Type B pancreatic cell (in vitro differentiated cells): ENCODE measurements at places on chromosomes 1 and 21. TPM values are rescaled to one million over a fixed set of nuclear protein-coding genes. Genes with fewer than 3 reads are reported as not detected.

Gene HLX
- total RNA-seq, result 0.64 and 2.3 TPM in 2 replicates

Gene CNKSR1
- 16.5 and 50.5 TPM in 2 replicates for total RNA-seq

Gene SERTAD4
- 4.6 and 11.4 TPM in 2 replicates for total RNA-seq

Gene S100A7A
- total RNA-seq, result not detected in 2 replicates

Gene ANGPTL1
- total RNA-seq, result 0.43 and 17.9 TPM in 2 replicates

Gene ZNHIT6
- total RNA-seq, result 15.2 and 19.3 TPM in 2 replicates

GRCh38 chr1:185560760-185561159 is 173.4 kb upstream of the HMCN1 start:
- no peak for DNase-seq
- H3K4me3 ChIP-seq, result no peak overlapping the region
- no peaks in the 10 kb centered on the region for H3K36me3 ChIP-seq

DNA sequence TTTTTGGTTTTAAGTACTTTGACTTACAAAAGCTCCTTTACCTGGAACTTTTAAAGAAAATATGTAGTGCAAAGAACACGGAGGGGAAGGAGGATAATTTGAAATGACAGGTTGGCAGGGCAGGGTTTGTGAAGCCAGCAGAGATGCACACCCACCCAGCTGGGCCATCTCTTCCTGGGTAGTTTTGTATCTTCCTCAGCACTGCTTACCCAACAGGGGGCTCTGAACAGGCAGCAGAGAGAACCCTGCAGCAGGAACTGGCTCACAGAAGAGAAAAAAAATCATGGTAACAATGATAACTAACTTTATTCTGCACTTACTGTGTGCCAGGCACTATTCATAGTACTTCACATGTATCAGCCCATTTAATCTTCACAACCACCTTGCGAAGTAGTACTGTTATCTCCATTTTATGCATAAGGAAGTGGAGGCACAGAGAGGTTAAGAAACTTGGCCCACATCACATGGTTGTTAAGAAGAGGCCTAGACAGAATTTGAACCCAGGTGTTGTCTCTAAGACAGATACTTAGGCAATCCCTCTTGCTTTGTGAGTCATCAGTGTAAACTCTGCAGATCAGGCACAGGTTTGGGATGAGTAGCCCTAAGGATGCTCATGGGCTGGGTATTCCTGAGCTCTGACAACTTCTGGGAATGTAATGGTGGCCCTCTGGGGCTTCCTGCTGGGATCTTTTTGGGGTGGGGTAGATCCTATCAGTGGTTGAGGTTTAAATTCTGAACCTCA is 60.8 kb downstream of the ELK4 start:
- H3K36me3 ChIP-seq, result no peaks in the 10 kb centered on the region
- H3K4me1 ChIP-seq, result no peaks in the 10 kb centered on the region
- peaks cover 71% of the 10 kb centered on the region for H3K27me3 ChIP-seq
- H3K4me3 ChIP-seq, result no peak overlapping the region

DNA sequence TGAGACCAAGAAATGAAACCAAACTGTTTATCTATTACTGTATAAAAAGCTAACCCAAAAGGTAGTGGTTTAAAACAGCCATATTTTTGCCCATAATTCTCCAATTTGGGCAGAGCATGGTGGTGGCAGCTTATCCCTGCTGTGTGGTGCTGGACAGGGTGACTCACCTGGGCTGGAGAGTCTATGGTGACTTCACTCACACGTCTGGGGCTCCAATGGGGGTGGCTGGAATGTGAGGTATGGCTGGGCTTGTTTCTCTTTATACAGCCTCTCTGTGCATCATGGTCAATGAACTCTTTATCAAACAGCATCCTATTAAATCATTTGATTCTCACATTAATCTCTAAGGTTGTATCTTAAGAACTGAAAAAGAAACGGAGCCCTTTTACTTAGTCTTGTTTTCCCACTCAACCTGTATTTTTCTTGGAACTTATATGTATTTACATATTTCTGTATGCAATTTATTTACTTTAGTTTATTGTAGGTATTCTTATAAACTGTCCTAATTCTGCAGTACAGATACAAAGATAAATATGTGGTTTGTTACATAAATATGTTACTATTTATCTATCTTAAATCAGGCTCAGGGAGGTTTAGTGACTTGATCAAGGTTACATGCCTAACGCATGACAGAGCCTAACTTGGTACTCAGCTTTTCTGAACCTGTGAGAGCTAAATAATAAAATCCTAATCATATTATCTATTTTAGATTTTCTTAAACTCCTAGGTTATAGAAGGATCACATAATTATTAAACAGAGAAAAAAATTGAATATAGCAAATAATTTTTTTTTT is 37.5 kb upstream of the WLS start:
- H3K4me3 ChIP-seq, result no peak overlapping the region
- H3K27ac ChIP-seq, result no peak overlapping the region
- H3K4me1 ChIP-seq, result no peaks in the 10 kb centered on the region
- no peaks in the 10 kb centered on the region for H3K36me3 ChIP-seq
- no peak for DNase-seq

- H3K36me3 ChIP-seq, result no peaks in the 10 kb centered on the region
- no peaks in the 10 kb centered on the region for H3K4me1 ChIP-seq
- no peak for DNase-seq
- no peaks in the 10 kb centered on the region for H3K27me3 ChIP-seq
Measured at GRCh38 chr1:90154711-90155110, 159.8 kb downstream of the ZNF326 start.

DNA sequence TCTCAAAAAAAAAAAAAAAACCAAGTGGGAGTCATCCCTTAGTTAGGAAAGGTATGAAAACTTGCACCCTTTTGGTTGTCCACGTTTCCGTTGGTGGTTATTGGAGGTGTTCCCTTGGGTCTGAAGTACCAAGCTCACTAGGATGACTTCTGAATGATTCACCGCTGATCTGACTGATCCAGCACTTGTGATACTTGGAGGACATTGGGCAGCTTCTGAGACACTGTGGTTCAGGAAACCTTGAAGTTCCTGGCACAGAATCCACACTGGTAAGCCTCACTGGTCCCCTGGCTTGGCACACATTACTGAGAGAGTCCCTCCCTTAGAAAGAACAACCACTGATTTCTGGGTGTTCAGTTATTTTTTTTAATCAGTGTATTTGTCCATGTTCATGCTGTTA is 91.9 kb downstream of the RYR2 start:
- no peak overlapping the region for H3K4me3 ChIP-seq
- no peaks in the 10 kb centered on the region for H3K27me3 ChIP-seq
- no peak overlapping the region for H3K27ac ChIP-seq
- no peaks in the 10 kb centered on the region for H3K4me1 ChIP-seq
- H3K36me3 ChIP-seq, result no peaks in the 10 kb centered on the region

GRCh38 chr21:44272284-44272858 is 10.7 kb upstream of the DNMT3L start:
- no peak overlapping the region for H3K27ac ChIP-seq
- no peaks in the 10 kb centered on the region for H3K27me3 ChIP-seq
- no peak overlapping the region for H3K4me3 ChIP-seq
- DNase-seq, result no peak
- no peaks in the 10 kb centered on the region for H3K36me3 ChIP-seq

DNA sequence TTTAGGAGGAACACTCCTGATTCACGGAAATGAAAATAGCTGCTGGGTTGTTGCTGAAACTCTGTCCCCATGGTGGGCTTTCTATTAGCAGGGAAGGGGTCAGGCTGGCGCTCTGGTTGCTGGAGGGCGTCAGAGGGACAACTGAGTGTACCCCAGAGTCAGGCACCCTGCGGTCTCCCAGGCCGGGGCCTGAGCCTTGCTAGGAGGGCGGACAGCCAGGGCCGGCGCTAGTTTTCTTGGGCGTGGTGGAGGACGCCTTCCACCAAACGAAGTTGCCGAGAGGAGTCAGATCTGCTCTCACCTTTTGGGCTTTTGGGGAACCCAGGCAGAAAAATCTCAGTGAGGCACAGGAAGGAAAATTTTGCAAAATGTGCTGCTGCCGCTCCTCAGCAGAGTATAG is 54.8 kb downstream of the NGF start:
- no peaks in the 10 kb centered on the region for H3K36me3 ChIP-seq
- H3K4me3 ChIP-seq, result no peak overlapping the region
- peaks cover 7% of the 10 kb centered on the region for H3K27me3 ChIP-seq
- H3K27ac ChIP-seq, result no peak overlapping the region

DNA sequence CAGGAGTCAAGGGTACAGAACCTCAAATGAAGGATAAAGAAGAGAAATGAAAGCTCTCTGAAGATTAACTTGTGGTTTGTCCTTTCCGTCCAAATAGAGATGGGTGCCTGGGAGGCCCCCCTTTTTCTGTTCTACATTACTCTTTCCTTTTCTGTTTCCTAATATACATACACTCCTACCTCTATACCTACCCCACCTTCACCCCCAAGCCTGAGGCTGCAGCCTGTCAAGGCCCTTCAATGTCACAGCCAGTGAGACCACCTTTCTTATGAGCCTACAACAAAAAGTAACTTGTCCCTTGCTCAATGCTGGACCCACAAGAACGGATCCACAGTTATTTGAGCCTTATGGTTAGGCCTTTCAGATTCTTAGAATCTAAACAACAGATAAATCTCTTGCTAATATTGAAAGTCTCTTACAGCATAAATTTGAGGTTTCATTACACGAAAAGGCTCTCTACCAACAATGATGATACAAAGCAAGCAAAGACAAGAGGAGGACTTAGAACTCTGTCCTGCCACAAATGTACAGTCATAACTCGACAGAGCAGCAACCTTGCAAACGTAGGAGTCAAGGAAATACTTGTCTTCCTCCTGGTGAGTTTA is 4.1 kb upstream of the TRAF3IP3 start:
- no peaks in the 10 kb centered on the region for H3K36me3 ChIP-seq
- DNase-seq, result no peak
- peaks cover 3% of the 10 kb centered on the region for H3K27me3 ChIP-seq

- H3K27me3 ChIP-seq, result peaks cover 68% of the 10 kb centered on the region
- H3K27ac ChIP-seq, result no peak overlapping the region
- no peak for DNase-seq
- peaks cover 8% of the 10 kb centered on the region for H3K4me1 ChIP-seq
Measured at GRCh38 chr1:65791396-65791795, 1.3 kb upstream of the PDE4B start.

DNA sequence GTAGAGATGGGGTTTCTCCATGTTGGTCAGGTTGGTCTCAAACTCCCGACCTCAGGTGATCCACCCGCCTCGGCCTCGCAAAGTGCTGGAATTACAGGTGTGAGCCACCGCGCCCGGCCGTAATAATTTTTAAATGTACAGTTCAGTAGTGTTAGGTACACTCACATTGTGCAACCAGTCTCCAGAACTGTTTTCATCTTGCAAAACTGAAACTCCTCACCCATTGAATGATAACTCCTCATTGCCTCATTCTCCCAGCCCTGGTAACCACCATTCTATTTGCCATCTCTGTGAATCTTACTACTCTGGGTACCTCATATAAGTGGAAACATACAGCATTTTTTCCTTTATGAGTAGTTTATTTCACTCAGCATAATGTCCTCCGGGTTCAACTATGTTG is 3.4 kb downstream of the NLRP3 start:
- no peak for DNase-seq
- no peak overlapping the region for H3K27ac ChIP-seq
- no peaks in the 10 kb centered on the region for H3K4me1 ChIP-seq
- no peak overlapping the region for H3K4me3 ChIP-seq
- no peaks in the 10 kb centered on the region for H3K27me3 ChIP-seq
- no peaks in the 10 kb centered on the region for H3K36me3 ChIP-seq

DNA sequence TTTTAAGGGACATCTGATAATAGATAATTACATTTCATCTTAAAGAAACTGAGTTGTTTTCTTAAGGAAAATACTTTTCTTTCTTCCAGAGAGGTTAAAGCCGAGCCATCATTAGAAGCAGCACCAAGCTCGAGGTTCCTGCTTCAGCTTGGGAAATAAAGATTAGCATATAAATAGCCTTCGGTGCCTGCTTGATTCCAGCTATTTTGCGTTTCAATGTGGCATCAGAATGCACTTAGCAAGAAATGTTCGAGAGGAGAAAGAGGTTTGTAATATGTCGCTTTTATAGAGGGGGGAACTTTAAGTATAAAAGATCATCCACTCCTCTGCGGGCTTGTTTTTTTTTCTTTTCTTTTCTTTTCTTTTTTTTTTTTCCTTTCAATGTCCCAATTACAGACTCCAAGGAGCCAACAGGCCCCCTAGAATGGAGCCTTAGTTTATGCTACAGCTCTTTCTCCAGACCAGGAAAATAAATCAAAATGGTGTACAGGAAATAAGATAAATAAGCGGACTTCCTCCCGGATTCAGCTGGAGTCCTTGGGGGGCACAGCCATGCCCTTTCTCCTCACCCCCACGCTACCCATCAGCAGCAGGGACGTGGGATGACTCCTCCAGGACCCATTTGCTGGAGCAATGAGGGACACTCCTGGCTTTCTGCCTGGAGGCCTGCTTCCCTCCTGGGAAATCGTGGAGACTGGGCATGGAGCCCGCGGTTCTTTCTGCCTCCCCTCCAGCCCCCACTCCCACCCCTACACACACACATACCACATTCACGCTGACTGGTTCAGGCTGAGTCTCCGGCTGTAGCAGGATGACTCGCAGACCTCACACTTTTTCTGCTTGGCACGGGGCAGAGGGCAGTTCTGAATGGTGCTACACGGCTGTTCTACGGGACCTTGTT is 131.6 kb downstream of the RRAGC start:
- DNase-seq, result no peak
- no peak overlapping the region for H3K27ac ChIP-seq
- no peaks in the 10 kb centered on the region for H3K36me3 ChIP-seq
- H3K4me1 ChIP-seq, result peaks cover 27% of the 10 kb centered on the region
- H3K27me3 ChIP-seq, result peaks cover 93% of the 10 kb centered on the region

GRCh38 chr1:236673289-236673919 is 12.9 kb upstream of the ACTN2 start:
- no peaks in the 10 kb centered on the region for H3K36me3 ChIP-seq
- H3K27me3 ChIP-seq, result peaks cover 49% of the 10 kb centered on the region
- H3K27ac ChIP-seq, result no peak overlapping the region
- H3K4me1 ChIP-seq, result no peaks in the 10 kb centered on the region
- H3K4me3 ChIP-seq, result no peak overlapping the region
- DNase-seq, result no peak

DNA sequence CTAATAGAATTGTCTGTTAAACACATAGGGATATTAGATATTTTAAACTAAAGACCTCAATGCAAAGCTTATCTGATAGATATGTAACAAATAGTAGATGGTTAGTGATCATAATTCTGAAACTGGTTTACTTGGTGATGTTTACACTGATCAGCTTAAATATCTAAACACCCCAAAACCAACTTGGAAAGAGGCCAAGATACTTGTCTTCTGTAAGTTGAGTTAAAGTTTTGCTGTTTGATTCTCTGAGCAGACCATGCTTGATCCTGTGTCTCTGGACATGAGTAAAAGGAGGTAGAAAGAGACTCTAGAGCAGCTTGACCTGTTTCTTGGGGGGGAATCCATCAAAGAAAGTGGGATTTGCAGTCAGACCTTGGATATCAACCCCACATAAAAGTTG is 107.5 kb downstream of the NEK7 start:
- H3K27ac ChIP-seq, result no peak overlapping the region
- no peak overlapping the region for H3K4me3 ChIP-seq
- DNase-seq, result no peak
- H3K36me3 ChIP-seq, result no peaks in the 10 kb centered on the region
